ENCODE measurements at places on chromosomes 1 and 21. TPM values are rescaled to one million over a fixed set of nuclear protein-coding genes. Genes with fewer than 3 reads are reported as not detected.
A peak's percentile ranks its signal among the peaks of the same experiment; 100 is the strongest.

- H3K27ac ChIP-seq: no peak overlapping the region
- no peaks in the 10 kb centered on the region for H3K4me1 ChIP-seq
- H3K36me3 ChIP-seq: no peaks in the 10 kb centered on the region
- no peak for DNase-seq
Measured at GRCh38 chr1:162854245-162854882, 6.6 kb downstream of the CCDC190 start.

Gene PRRX1
- 3.2 TPM for total RNA-seq

DNA sequence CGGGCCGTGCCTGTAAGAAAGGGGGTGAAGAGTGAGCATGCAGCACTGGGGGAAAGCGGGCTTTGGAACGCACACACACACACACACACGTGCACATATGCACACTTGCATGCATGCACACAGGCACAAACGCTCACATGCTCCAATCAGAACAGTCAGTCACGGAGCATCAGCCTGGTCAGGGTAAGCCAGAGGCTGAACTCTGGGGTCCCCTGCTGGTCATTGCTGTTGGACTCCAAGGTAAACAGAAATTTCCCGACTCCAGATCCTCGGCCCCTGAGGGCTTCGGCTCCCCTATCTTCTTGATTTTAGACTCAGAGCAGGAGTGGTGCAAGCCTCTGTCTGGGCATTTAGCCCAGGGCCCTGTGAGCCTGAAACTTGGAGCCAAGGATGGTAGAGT, 54.2 kb downstream of the SYT2 start:
- no peak overlapping the region for H3K4me3 ChIP-seq
- H3K27ac ChIP-seq: no peak overlapping the region
- no peaks in the 10 kb centered on the region for H3K4me1 ChIP-seq

DNA sequence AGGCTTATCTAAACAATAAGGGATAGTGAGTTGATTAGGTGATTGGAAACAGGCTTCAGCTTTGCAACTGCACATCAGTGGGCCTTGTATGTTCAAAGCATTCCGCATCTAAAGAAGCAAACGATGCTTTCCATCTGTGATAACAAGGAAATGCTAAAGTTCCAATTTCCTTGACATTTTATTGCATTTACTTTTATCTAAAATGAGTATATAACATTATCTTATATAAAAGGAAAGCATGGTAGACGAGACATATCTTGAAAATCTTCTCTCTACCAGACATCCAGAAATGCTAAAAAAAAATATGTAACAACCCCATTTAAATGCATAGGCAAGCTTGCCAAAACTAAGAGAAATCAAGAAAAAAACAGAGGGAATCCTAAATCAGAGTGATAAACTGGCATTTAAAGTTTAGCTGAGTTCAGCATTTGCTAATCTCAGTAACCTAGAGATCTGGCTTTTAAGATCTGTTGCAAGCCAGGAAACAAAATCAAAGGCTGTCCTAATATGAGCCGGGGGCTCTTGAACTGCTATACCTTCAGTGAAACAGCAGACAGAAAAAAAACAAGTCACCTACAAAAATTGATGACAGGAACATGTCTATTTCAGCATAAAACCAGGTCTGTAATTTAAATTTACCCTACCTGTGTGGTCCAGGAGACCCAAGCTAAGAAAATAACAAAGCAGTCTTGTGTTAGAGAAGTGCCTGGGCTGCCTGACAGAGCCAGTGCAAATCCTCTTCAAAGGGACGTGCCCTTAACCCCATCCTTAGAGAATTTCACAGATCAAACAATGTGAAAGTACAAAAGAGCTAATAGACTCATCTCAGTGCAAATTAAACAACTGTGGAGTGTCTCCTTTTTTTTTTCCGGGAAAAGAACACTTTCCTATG, 3.1 kb upstream of the RGS13 start:
- no peak overlapping the region for H3K4me3 ChIP-seq
- no peak overlapping the region for H3K27ac ChIP-seq
- no peaks in the 10 kb centered on the region for H3K27me3 ChIP-seq
- no peaks in the 10 kb centered on the region for H3K36me3 ChIP-seq
- no peaks in the 10 kb centered on the region for H3K4me1 ChIP-seq

DNA sequence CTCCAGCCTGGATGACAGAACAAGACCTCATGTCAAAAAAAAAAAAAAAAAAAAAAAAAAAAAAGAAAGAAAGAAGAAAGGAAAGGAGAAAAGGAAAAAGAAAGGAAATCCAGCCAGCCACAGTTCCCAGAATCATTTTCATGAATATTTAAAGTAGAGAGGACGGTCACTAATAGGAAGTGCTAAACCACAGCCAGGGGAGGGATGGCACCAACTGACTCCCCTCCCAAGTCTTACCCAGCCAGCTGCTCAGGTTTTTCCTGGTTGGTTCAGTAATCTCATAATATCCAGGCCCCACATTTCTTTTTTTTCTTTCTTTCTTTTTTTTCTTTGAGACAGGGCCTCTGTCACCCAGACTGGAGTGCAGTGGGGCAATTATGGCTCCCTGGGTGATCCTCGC, 63.9 kb upstream of the AK4 start:
- no peaks in the 10 kb centered on the region for H3K36me3 ChIP-seq
- no peaks in the 10 kb centered on the region for H3K27me3 ChIP-seq
- H3K4me3 ChIP-seq: no peak overlapping the region
- H3K27ac ChIP-seq: no peak overlapping the region
- no peak for DNase-seq

DNA sequence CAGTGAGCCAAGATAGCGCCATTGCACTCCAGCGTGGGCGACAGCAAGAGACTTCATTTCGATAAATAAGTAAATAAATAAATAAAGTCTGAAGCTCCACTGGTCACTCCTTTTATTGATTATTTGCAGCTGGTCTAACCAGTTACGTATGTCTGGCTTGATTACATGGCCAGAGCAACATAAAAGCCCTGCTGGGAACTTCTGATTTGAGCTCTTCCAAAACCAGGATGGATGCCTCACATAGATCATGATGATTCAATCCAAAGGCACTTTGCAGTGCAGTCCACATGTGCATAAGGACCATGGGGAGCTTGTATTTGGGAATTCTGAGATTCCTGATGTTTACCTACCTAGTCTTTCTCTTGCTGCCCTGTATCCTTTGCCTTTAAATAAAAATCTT, 24.0 kb downstream of the NSUN4 start:
- DNase-seq: no peak
- peaks cover 66% of the 10 kb centered on the region for H3K36me3 ChIP-seq
- no peaks in the 10 kb centered on the region for H3K27me3 ChIP-seq

Gene IFI44
- 59.8 TPM for total RNA-seq

DNA sequence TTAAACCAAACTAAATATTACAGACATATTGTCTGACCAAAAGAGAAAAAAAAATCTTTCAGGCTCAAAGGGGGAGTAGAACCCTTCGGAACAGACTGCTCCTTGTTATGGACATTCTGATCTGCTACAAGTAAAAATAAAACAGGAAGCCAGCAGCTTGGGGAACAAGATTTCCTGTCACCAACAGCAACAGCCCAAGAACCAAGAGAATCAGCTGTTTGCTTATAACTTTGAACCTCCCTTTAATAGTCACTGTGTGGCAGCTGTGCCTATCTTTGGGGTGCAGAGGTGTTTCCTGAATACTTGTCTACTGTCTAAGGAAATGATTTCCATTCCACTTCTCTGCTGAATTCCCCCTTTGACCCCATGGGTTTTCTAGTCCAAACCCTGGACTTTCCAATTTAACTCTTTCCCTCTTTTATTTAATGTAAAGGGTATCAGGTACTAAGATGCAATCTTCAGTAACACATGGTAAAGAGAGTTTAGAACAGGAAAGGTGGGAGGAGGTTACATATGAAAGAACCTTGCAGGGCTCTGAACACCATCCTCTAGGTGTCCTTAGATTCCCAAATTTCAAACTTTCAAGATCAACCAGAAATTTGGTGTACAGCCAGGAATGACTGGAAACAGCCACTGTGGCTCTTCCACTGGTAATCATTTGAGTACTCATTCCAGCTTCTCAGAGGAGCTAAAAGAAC, 38.6 kb downstream of the GPR3 start:
- H3K27me3 ChIP-seq: no peaks in the 10 kb centered on the region
- H3K4me3 ChIP-seq: no peak overlapping the region
- no peak for DNase-seq
- H3K27ac ChIP-seq: peak overlapping the region; percentile 78
- no peaks in the 10 kb centered on the region for H3K36me3 ChIP-seq

Gene KCNJ6
- not detected for total RNA-seq

- no peaks in the 10 kb centered on the region for H3K27me3 ChIP-seq
- H3K36me3 ChIP-seq: peaks cover 36% of the 10 kb centered on the region
- peak overlapping the region; percentile 96 for H3K4me3 ChIP-seq
- peak overlapping the region; percentile 94 for H3K27ac ChIP-seq
- DNase-seq: peak; percentile 91
Measured at GRCh38 chr1:226737819-226738420, 1.2 kb downstream of the ITPKB start.

DNA sequence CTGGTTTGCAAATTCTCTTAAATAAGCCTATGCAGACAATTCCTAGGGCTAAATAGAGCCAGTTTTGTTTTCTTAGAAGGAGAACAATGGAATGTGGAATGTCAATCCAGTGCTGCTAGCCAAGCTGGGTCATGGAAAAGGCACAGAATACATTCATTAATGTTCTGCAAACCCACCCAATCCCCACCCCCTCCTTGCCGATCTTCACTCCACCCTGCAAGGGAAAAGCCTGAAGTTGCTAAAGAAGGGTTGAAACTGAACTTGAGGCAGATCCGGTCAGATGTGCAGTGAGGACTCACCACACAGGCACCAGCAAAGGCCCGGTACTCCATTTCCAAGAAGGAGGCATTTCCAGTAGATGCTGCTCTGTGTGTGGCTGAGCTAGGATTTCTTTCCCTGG, 179.6 kb downstream of the PLPP3 start:
- DNase-seq: no peak
- H3K36me3 ChIP-seq: no peaks in the 10 kb centered on the region

DNA sequence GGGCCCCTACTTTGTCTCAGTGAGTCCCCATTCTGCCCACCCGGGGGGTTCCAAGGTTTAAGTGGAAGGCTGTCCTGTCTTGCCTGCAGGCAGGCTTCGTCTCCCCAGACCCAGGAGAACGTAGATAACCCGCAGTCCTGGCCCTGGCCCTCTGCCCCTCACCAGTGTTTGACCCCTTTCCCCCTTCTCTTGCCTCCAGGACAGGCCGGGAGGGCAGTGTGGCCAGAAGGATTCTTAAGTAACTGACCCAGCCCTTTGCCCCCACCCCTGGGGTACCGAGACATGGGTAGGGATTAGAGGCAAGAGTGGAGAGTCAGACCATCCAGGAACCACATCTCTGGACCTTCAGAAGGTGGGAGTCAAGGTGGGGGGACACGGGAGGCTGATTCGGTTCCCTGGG, 8.8 kb downstream of the TMEM222 start:
- H3K27ac ChIP-seq: no peak overlapping the region
- H3K27me3 ChIP-seq: no peaks in the 10 kb centered on the region
- H3K4me1 ChIP-seq: peaks cover 38% of the 10 kb centered on the region
- peaks cover 4% of the 10 kb centered on the region for H3K36me3 ChIP-seq
- DNase-seq: peak; percentile 22

Gene PYHIN1
- total RNA-seq: 48.2 TPM

Gene KCNT2
- total RNA-seq: 1.2 TPM

GRCh38 chr1:172184506-172185191, 235.8 kb upstream of the C1orf105 start:
- no peak overlapping the region for H3K27ac ChIP-seq
- no peaks in the 10 kb centered on the region for H3K36me3 ChIP-seq
- no peak overlapping the region for H3K4me3 ChIP-seq
- no peaks in the 10 kb centered on the region for H3K27me3 ChIP-seq
- no peak for DNase-seq

Gene IGSF21
- 22.8 TPM for total RNA-seq

Gene MROH7
- total RNA-seq: 1.1 TPM

Gene HUNK
- total RNA-seq: not detected

Gene LCE3E
- not detected for total RNA-seq

DNA sequence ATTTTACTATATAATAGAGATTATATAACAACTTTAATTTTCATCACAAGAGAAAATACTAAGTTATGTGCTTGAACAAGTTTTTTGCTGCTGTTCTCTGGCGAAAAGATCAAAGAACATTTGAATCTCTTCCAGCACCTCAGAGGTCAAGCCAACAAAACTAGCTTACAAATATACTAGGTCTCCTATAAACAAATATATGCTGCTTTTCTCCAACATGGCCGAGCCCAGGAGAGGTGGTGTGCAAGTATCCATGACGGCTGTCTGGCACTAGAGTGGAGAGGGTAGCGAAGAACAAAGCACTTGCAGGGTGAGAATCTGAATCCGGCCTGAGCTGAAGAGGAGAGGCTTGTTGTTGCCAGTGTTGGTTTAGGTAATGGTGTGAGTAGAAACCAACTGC, 7.5 kb upstream of the FMO3 start:
- no peaks in the 10 kb centered on the region for H3K4me1 ChIP-seq
- no peak overlapping the region for H3K27ac ChIP-seq
- H3K27me3 ChIP-seq: no peaks in the 10 kb centered on the region
- no peak overlapping the region for H3K4me3 ChIP-seq

Gene AXDND1
- total RNA-seq: 0.66 TPM

Gene HMGCL
- 35.5 TPM for total RNA-seq

GRCh38 chr1:159854116-159854692, 8.3 kb downstream of the VSIG8 start:
- peak; percentile 87 for DNase-seq
- no peaks in the 10 kb centered on the region for H3K27me3 ChIP-seq
- no peaks in the 10 kb centered on the region for H3K36me3 ChIP-seq
- peak overlapping the region; percentile 93 for H3K27ac ChIP-seq
- peaks cover 22% of the 10 kb centered on the region for H3K4me1 ChIP-seq

Gene HTR6
- not detected for total RNA-seq

- peaks cover 6% of the 10 kb centered on the region for H3K36me3 ChIP-seq
- peaks cover 43% of the 10 kb centered on the region for H3K4me1 ChIP-seq
- no peaks in the 10 kb centered on the region for H3K27me3 ChIP-seq
- peak; percentile 76 for DNase-seq
Measured at GRCh38 chr1:24414775-24415333, 748 bp upstream of the NIPAL3 start.

Gene LCE1B
- total RNA-seq: not detected

Gene S100A12
- 138 TPM for total RNA-seq

DNA sequence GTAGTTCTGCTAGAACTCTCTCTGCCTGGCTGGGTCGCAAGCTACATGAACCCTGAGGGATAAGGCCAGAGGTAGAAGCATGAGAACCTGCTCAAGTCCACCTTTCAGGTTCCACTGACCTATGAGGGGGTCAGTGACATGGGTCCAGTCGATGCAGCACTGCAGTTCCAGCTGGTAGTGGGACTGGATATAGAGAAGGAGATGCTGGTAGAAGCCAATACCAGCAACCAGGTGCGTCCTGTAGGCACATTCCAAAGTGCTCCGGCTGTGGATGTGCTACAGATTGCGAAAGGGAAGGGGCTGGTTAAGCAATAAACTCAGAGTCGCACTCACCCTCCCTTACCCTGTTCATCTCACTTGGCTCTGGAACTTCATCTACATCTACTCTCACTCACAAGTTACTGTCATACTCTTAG, 5.7 kb downstream of the SMG5 start:
- H3K27me3 ChIP-seq: no peaks in the 10 kb centered on the region
- H3K36me3 ChIP-seq: peaks cover 84% of the 10 kb centered on the region
- H3K4me3 ChIP-seq: no peak overlapping the region
- peaks cover 43% of the 10 kb centered on the region for H3K4me1 ChIP-seq

GRCh38 chr1:203290261-203291089, 14.8 kb upstream of the BTG2 start:
- peaks cover 67% of the 10 kb centered on the region for H3K4me1 ChIP-seq
- H3K27me3 ChIP-seq: no peaks in the 10 kb centered on the region
- peak overlapping the region; percentile 97 for H3K27ac ChIP-seq

All from spleen (tissue), 13 donors.